ENCODE measurements at places on chromosomes 6 and 20.

GRCh38 chr6:20919677-20920385 lies 385.6 kb downstream of the CDKAL1 start:
- DNase-seq, result no peak

- no peak for DNase-seq
Measured at GRCh38 chr6:97712751-97713150, 429.7 kb upstream of the MMS22L start.

DNA sequence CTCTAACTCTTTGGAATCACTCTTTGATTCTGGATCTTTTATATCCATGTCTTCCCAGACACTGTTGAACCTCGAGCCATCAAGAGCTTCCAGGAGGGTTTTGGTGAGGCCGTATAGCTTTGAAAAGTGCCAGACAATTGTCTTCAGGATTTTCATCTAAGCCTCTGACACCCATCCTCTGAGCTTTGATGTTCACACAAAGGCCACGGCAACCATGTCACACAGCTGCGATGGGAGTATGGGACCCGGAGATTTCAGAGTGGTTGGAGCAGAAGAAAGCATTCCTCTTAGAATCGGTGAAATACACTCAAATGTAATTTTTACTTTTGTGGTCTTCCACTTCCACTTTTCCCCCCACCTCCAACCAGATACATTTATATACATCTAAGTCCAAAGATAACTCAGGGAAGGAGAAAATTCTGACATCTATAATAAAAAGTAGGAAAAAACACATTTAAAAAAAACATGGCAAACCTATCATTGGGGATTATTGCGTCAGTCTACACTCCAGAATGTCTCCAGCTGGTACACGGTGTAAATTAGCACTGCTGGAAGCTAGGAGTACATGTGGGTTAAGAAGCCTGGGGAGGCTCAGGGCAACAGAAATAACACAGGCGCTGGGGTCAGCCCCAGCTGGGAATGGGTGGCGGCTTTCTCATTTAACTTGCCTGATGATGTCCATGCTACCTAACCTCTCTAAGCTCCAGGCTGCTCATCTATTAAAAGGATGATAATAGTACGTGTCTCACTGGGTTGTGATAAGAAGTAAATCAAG lies 92.7 kb downstream of the LY86 start:
- DNase-seq, result no peak

DNA sequence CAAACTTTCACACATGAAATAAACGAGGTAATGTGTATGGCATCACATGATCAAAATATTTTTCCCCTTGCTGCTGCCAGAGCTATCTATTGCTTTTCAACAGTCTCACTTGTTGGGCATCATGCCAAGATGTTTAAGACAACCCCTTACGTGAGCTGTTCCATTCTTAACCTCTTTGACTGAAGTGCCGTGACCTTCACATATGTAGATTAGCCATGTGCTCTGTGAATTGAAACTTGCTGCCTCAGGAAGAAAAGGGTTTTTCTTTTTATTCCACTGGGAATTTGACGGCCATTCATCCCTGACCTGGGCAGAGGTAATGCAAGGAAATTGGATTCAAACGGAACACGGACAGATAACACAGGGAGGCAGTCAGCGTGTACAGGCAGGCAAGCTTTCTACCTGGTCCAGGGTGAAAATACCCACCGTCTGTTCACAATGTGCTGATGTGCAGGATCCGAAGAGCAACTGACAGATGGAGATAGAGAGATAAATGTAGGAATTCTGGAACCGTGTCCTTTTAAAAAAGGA lies 14.2 kb downstream of the ARID1B start:
- DNase-seq, result no peak

GRCh38 chr20:840858-841567 lies 7.5 kb downstream of the FAM110A start:
- DNase-seq, result no peak

- DNase-seq, result no peak
Measured at GRCh38 chr20:38219006-38219950, 41.3 kb downstream of the KIAA1755 start.

GRCh38 chr6:38755874-38756273 lies 40.8 kb downstream of the DNAH8 start:
- no peak for DNase-seq

GRCh38 chr20:34951252-34951651 lies 4.4 kb downstream of the GSS start:
- no peak for DNase-seq

GRCh38 chr20:34512266-34512954 lies 3.8 kb upstream of the DYNLRB1 start:
- DNase-seq, result no peak

- DNase-seq, result no peak
Measured at GRCh38 chr6:82259389-82259788, 11.8 kb upstream of the IBTK start.

DNA sequence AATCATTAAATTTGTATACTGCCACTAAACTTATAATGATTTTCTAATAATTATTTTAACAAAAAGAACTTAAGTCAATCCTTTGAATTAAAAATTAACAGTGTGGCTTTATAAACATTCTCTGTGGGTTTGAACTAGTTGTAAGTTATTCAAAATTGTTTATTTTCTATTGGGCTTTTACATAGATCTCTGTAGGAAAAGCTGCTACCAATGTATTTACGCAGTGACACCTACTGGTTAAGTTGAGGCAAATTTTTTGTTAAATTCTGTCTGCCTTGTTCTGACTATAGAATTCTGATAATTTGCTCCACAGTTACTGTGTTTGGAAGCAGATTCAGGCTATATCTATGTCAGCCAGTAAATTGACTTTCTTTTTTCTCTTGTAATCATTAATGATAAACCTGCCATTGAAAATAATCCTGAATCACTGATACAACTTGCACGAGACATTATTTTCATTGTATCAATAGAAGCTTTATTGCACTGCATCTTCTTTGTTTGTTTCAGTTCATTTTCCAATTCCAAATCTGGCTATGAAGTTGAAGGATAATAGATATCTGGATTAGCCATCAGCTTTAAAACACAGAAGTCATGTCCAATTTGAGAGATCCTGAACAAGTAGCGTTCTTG lies 66.0 kb upstream of the UTRN start:
- DNase-seq, result no peak

DNA sequence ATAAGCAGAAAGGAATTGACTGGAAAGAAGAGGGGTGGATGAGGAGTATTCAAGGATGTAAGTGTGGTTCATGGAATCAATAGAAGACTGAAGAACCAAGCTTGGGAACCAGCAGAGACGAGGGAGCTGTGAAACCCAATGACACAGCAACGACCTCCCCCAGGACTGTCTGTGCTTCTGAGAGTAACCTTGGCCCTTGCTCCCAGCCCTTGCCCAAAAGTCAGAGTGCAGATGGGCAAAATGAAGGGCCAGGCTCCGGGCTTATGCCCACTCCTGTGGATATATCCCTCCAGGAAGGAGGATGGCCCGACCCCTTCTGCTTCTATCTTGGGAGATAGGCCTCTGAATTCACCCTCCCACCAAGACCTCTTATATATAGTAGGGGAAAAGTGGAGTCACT lies 24.9 kb downstream of the FAM50B start:
- no peak for DNase-seq

- no peak for DNase-seq
Measured at GRCh38 chr6:87755708-87756671, 54.0 kb upstream of the AKIRIN2 start.

- DNase-seq, result no peak
Measured at GRCh38 chr6:35603326-35604202, 85.2 kb downstream of the FKBP5 start.

- DNase-seq, result no peak
Measured at GRCh38 chr20:60052322-60052721, 94.1 kb downstream of the CDH26 start.

DNA sequence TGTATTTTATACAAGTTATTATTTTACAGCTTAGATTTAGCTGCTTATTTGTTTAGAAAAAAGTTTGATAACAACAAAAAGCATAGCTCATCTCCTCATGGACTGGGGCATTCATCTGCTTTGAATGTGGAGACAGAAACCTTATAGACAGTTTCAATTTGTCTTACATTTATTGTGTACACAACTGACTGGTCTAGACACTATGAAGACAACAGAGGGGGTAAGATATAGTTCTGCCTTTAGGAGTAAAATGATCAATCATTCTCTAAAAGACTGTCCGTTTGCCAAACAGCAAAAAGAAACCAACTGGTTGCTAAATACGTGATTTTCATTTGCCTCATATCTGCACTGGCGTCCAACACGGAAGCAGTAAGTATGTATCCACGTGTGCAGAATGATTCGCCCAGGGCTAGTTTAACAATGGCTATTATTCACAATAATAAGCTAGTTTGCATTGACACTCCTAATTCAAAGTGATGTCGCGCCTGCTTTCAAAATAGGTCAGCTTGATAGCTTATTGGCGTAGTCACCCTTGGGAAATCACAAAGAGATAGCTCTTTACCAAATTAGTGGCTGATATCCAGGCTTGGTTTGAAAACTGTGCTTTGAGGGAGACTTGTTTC lies 153.6 kb downstream of the BMP2 start:
- DNase-seq, result no peak

- DNase-seq, result no peak
Measured at GRCh38 chr20:53264604-53265003, 292.4 kb downstream of the TSHZ2 start.
